Esophagus mucosa (tissue), 1 donor: ENCODE measurements at places on chromosomes 6 and 20. TPM values are rescaled to one million over a fixed set of nuclear protein-coding genes. Genes with fewer than 3 reads are reported as not detected.

ZBP1 gene
- 0.44 TPM for total RNA-seq

ZNF165 gene
- 3.0 TPM for total RNA-seq

PAK5 gene
- total RNA-seq = 0.52 TPM

DNA sequence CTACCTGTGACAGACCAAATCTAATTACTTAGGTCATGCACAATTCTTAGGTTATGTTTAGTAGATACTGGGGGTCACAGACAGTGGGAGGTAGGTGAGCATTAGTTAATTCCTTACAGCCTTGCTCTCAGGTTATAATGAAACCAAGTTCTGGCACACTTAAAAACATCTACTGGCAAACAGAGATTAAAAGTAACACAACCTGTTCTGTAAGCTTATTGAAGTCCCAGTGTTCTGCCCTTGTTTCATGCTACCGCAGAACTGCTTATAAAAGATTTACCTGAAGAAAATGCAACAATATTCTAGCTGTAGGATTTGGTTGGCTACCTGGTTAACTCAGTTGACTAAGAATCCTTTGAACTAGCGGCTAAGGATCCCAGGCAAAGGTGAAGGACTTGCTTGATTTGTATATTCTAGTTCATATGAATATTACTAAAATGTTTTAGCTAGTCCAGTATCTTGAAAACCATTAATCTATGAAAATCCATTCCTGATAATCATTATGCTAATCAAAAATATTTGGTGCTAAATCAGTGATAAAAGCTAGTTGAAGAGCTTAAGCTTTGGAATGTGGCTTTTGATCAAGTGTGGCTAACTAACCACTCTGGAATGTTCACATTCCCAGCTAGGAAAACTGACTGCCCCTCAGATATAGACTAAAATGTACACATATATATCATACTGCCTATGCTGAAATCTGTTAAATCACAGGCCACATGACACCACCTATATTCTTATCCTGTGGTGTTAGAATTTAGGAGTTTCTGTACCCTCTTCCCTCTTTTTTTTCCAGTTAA is 7.2 kb downstream of the PEX3 start:
- peak; percentile 80 for ATAC-seq

DNA sequence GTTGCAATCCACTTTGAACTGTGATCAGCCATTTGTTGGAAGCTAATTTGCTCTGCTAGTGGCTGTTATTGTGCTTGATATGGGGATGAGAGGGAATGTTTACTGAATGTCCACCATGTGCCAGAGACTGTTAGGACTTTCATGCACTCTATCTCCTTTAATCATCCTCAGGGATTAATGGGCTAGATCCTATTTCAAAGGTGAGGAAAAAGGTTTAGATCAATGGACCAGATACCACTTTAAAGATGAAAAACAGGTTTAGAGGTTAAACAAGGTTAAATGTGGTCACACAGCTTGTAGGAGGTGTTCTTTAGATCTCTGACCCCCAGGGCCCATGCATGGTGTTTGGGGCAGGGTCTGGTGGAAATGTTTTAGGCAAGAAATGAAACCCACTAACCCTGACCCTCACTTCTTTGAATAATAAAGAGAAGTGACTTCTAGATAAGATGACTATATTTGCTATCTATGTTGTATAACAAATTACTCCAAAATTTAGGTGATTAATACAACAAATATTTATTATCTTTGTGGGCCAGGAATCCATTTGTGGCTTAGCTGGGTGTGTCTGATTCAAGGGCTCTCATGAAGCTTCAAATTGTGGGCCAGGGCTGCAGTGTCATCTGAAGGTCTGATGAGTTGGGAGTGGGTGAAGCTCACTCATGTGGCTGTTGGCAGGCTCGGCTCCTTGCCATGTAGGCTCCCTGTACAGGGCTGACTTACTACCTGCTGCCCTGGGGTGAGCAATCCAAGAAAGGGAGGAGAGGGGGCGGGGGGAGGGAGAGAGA is 127.8 kb upstream of the FOXA2 start:
- no peak for ATAC-seq

DNA sequence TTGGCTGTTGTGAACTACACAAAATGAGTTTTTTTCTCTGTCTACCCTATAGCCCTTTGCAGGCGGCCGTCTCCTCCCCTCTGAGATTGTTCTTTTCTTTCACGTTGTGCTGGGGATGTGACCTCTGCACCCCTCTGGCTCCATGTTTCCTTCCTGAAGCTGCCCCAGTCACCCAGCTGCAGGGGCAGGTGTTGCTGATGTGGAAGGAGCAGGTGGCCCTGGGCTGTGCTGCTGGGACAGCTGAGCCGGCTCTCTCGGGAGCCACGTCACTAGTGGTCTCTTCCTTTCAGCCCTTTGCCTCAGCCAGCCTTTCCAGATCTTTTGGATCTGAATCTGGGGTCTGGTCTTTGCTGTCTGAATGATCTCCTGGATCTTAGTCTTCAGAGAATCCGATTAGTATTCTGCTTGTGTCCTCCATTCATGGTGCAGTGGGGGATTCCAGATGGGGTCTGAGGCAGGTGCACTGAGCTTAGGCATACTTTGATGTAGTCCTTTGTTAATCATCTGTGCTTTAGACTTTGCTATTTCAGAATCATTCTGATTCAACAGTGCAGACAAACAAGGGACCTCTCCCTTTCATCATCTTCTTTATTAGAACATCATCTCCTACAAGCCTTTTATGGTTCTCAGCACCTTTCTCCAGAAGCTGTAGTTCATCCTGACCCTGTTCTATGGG is 31.4 kb downstream of the TMEM181 start:
- no peak for ATAC-seq

DNA sequence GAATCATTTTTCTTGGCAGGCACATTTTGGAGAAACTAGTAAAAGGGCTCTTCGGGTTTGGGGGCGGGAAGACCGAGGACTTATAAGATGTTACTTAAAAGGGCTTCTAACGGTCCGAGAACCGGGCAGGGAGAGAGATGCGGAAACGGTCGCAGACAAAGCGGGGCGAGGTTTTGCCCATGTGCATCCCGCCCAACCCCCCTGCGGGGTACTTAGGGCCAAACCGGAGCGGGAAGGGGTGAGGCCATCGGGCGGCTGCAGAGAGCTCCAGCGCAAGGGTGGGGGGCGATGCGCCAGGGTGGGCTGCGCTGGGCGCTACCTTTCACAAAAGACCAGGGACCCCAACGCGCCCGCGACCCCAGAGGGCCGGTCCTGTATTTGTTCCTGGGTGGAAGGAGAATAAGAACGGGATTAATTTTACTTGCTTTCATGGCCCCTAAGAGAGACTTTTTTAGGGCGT is 616 bp downstream of the TUBB start:
- peak; percentile 23 for ATAC-seq

DNA sequence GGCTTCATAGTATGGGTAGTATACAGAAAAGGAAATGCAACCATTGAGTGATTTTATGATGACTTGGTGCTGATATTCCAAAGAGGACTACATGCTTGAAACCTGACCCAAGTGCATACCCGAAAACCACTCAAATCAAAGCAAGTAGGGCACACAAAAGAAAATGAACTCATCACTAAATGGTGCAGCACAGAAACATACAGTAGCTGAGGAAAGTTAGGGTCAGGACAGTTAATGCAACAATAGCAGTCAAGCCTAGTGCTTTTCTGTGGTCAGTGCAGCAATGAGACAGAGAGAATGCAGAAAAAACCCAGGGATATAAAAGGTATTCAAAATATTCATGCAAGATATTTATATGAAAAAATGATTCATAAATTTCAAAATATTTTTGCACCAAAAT is 711.1 kb downstream of the EPHA7 start:
- no peak for ATAC-seq

DNA sequence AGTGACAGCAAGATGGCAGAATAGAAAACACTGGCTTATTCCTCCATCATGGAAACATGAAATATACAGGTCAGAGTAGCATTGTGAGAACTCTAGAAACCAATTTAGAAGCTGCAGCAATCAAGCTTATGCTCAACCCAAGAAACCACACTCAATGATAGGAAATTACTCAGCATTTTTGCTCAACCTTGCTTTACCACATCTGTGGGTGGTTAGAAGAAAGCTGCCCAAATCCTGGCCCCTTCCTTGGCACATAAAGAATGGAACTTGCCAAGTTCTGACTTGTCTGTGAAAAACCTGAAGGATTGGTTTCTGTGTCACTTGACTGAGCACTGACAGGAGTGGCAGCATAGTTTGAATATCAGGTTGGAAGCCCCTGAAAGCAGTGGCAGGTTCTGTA is 108.0 kb upstream of the MOCS1 start:
- peak; percentile 76 for ATAC-seq

- no peak for ATAC-seq
Observed at GRCh38 chr6:30491991-30492952, 3.0 kb downstream of the HLA-E start.

DNA sequence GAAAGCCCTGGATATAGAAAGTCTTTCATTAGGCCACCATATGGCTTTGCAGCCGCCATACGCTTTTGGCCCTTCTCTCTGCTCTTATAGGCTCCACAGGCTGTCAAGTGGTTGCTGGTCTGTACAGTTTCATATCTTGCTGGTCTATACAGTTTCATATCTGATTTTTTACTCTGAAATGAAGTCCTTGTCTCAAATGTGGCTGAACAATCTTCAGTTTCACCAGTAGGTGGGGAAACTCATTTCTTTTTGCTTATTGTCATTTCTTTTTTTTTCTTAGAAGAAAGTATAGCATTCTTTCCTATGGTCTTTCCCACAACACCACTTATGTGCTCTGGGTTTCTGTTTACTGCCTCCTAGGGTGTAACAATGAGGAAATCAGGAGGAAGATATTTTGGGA is 771.4 kb upstream of the MMS22L start:
- ATAC-seq = no peak
